T-helper 2 cell (primary cell): ENCODE measurements at places on chromosomes 5 and 9.

DNA sequence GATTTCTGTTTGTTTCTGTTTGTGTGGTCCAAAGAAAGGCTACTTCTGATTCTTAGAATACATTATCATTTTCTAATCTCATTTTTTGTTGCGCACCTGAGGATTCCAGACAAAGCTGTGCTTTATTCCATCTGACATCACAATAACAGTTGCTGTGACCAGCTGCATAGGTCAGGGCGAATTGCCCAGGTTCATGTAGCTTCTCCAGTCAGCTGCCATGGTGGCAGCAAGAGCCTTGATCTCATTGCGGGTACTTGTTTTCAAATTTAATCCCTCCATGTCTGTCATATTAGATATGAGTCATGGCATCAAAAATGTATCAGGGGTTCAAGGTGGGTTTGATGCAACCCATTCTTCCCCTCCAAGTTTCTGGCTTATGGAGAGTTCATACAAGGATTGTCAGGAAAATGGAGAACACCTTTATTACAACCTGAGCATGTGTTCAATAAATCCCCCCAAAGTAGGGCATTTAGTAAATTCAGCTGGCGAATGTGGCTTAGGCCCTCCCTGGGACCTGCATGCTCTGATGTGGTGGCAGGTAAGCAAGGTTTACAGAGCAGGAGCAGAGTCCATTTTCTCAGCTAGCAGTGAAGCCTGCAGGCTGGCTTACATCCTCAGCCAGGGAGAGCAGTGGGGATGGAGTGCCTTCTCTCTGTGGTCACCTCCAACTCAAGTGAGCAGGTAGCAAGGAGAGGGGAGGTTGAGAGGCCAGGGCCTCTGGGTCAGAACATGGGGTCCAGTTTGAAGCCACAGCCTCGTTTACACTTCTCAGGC lies 13.9 kb downstream of the CAVIN4 start:
- no peak for DNase-seq

DNA sequence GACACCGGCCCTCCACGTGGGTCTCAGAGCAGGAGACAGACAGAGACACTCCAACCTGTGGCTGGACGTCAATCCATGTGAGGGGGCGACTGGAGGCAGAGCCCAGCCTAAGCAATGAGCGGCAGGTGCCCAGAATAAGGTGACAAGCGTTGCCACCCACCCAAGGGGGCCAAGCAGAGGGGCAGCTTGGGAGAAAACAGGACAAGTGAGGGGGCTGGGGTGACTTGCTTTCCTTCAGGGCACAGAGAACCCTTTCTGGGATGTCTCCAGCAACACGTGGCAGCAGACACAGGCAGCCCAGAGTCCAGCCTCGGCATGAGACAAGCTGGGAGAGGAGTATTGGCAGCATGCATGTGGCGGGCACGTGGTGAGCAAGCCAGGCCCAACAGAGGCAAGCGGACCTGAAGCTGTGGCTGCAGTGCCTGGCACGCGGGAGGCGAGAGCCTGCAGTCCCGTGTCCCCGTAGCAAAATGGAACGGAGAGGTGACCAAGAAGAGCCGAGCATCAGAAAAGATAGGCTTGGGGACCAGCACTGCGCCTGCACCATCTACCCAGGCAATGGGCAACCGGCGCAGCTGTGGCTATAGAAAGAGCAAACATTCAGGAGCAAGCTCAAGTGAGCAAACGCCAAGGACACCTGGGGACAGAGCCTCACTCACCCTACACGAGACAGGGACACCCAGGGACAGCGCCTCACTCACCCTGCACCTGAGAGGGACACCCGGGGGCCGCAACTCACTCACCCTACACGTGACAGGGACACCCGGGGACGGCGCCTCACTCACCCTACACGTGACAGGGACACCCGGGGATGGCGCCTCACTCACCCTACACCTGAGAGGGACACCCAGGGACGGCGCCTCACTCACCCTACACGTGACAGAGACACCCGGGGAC lies 6.2 kb downstream of the TERT start:
- DNase-seq: no peak

GRCh38 chr9:8764051-8764450 lies 964.5 kb upstream of the DMAC1 start:
- DNase-seq: no peak

GRCh38 chr5:115423051-115423450 lies 121.5 kb downstream of the FEM1C start:
- DNase-seq: no peak

- no peak for DNase-seq
These were observed 38.8 kb downstream of the INSYN2B start for GRCh38 chr5:169941542-169941941.
